ENCODE measurements at places on chromosomes 1 and 21.

DNA sequence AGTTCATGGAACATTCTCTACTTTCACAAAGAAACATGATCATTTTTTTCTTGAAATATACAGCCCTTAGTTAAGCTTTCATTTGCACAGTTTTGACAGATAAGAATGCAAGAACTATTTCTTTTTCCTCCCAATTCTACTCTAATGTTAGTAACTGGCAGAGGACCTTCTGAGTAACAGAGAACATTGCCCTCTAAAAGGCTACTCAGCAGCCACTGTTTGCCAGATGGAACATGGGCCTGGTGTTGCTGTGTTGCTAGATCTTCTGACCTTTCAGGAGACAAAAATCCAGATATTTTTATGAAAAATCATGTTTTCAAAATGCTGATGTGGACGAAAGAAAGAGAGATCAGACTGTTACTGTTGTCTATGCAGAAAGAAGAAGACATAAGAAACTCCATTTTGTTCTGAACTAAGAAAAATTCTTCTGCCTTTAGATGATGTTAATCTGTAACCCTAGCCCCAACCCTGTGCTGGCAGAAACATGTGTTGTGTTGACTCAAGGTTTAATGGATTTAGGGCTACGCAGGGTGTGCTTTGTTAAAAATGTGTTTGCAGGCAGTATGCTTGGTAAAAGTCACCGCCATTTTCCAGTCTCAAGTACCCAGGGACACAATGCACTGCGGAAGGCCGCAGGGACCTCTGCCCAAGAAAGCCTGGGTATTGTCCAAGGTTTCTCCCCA, 2.9 kb upstream of the PRDX6 start:
- DNase-seq, result no peak

DNA sequence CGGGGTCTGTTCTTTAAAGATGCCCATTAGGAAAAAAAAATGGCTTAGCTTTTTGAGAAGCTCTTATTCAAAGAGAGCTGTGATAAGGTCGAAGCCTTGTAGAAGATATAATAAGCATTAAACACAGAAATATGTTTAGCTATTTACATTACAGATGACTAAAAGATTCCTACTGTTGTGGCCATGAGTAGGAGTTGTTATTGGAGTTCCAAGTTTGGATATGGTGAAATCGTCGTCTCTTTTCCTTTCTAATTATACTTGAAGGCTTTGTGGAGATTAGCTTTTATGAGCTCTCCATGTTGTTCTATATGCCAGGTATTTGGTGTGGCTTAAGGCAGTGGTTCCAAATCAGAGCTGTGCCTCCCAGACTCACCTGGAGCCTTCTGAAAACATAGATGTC, 79.9 kb upstream of the LAMC2 start:
- DNase-seq, result no peak

DNA sequence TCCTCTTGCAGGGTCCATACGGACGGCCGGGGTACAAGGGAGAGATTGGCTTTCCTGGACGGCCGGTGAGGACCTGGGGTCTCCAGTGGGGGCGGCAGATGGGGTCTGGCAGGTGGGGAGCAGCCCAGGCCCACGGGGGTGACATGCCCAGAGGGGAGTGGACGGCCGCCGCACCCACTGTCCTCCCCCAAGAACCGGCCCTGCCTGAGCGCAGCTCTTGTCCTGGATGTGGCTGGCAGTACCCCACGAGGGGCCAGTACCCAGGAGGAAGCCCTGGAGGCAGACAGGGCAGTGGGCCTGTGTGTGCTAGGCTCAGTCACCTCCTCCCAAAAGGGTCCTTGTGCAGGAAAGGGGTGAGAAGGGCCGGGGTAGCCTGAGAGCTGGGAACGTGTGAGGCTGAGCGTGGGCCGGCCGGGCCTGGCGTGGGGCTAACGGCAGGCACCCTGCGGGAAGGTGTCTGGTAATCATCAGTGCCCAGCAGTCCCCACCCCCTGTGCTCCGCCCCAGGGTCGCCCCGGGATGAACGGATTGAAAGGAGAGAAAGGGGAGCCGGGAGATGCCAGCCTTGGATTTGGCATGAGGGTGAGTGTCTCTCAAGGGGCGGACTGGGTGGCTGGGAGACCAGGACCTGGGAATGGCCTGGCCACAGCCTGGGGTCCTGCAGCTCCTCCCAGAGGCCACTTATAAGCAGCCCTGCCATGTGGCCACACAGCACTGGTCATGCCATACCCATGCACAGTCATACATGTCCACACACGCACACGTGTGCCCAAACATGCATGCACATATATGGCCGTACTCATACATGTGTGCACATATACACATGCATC, 47.2 kb downstream of the SLC19A1 start:
- no peak for DNase-seq

GRCh38 chr1:46333300-46334029, 7.1 kb upstream of the NSUN4 start:
- DNase-seq, result no peak

DNA sequence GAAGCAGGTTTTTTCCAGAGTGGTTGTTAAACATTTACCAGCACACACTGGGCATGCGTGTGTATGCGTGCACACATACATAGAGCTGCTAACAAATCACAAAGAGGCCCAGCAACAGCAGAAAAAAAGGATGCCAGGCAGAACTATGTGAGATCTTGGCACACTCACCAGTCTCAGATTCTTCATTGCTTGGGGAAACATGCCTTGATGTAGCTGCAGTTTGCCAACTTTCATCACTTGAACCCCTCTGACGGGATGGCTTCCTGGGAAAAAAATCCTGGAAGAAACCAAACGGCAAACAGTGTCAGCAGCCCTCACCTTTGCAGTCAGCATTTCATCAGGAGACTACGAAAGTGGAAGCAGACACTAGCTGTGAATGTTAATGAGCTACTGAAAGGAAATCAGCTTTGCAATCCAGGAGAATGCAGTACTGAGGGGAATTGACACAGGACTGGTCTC, 609.1 kb downstream of the KIF26B start:
- no peak for DNase-seq

DNA sequence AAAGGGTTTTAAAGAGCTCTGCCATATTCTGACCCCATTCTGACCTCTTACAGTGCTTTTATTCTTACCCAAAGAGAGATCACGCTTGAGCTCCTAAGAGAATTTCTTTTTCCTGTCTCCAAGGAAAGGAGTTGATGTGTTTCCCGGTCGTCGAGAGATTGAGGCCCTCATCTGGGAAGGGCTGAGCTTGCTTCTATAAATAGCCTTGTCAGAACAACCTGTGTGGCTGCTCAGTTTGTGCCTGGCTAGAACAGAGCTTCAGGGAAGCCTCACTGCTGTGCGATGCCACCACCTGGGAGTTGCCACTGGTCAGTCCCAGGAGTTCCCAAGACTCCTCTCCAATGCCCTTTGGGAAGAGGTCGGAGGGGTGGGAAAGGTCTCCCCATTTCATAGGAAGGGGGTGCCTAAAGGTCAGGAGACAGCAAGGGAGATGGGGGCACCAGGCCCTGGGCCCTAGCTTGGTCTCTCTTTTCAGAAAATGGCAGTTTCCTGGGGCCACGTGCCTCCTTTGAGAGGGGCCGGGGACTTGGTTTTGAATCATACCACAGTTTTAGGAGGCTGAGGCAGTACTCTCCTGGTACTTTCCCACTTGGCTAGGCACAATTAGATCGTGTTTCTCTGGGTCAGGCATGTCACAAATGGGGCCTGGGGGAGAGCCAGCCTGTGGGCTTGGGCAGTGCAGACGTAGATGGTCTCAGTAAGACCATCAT, 52.1 kb downstream of the EIF2D start:
- DNase-seq, result no peak

- no peak for DNase-seq
Observed at GRCh38 chr1:96095849-96096612, 625.6 kb upstream of the PTBP2 start.

- DNase-seq, result no peak
Observed at GRCh38 chr21:34201001-34201400, 127.6 kb downstream of the MRPS6 start.

- no peak for DNase-seq
Observed at GRCh38 chr1:58809325-58810010, 25.6 kb upstream of the JUN start.

DNA sequence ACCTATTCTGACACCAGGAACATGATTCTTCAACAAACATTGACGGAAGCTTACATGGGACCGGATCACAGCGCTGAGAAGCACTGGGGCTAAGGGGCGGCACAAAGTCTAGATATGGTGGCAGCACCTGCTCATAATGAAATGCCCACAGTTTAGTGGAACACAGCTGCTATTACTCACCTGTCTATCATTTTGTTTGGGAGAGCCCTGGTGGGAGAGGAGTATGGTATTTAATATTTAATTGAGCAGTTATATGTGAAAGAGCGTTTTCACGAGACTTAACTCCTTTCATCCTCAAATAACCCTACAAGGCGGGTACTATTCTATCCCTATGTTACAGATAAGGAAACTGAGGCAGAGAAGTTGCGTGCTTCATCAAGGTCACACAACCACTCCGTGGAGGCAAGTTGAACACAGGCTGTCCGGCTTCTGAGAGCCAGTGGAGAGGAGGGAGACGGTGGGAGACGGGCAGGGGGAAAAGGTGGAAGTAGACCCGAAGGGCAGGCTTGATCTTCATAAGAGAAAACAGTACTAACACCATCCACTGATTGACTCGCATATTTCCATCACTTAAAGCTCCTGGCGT, 790 bp upstream of the TSNAX start:
- DNase-seq, result no peak

DNA sequence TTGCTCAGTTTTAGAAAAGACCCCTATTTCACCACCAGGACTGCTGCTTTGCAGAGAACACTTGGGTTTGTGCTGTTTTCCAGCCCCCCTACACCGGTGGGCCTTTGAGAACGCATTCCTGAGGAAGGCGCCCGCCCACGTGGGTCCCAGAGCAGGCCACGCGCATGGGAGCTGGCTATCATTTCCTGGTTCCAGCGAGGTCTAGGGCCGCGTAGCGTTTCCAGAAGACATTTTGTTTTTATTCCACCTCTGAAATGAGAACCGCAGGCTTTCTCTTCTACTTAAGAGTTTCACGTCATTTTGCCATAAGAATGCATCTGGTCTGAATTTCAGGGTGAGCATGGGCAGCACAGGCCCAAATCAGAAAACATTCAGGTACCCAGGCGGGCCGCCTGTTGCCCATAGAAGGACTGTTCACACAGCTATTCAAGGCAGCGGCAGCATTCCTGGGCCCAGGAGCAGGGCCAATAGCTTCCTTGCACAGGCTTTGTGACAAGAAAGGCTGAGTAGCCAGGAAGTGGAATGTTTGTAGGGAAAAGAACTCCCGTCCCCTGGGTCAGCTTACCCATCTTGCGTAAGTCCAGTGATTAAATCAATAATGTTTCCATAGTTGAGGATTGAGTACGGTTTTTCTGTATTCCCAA, 1.4 kb upstream of the KLHL21 start:
- no peak for DNase-seq

GRCh38 chr1:219324629-219325367, 151.1 kb downstream of the LYPLAL1 start:
- peak; percentile 30 for DNase-seq

- no peak for DNase-seq
Observed at GRCh38 chr1:24253571-24253970, 65.6 kb upstream of the GRHL3 start.

DNA sequence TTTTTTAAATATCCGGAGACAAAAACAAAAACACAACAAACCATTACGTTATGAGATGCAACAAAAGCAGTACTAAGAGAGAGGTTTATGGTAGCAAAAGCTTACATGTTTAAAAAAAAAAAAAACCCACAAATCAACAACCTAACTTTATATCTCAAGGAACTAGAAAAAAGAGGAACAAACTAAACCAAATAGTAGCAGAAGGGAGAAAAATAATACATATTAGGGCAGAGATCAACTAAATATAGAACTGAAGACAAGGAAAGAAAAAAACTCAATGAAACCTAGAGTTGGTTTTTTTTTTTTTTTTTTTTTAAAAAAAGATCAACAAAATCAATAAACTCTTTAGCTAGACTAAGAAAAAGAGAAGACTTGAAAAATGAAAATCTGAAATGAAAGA, 34.9 kb downstream of the ZNF644 start:
- DNase-seq, result no peak

DNA sequence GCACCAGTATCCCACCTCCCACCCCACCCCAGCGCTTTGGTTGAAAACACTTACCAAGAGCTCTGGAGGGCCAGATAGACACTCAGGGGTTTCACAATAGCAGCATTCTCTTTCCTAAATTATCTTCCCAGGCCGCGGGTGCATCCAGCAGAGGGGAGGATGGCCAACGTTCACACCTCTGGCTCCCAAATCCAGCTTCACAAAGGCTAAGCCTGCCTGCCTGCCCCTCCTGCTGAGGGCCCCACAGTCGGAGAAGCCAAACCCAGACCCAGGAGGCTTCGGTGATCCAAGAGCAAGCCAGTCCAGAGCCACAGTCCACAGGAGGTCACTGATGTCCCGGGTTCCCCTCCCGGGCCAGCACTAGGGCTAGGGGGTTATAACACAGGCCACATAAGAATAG, 231.9 kb downstream of the TRABD2B start:
- no peak for DNase-seq

DNA sequence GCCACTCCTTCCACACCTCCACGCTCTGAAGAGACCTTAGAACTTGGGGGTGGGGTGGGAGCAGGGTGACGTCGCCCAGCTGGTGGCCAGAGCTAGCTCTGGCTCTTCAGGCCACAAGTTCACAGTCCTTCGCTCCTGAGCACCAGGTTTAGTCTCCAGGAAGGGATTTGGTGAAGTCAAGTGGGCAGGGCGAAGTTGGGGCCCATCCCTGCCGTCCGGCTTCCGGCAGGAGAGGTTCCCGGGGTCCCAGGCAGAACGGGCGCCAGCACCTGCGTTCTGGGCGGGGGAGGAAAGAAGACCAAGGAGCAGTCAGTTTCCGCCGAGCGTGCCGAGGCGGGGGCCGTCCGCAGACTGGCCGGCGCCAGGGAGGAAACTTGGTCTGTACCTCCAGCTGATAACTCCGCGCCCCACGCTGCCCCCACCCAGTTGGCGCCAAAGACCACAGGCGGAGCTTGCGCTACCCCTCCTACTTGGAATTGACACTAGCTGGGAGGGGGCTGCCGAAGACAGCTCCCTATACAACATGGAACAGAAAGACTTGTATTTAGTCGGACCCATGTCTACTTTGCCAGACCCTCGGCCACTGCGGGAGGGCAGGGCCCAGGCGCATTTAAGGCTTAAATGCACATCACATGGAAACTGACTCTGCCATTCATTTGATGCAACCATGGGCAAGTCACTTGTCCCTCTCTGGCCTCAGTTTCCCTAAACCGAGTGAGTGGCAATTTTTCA, 995 bp downstream of the ID3 start:
- no peak for DNase-seq

GRCh38 chr1:219587801-219588561, 24.9 kb downstream of the ZC3H11B start:
- DNase-seq, result no peak

All from stimulated activated CD4-positive, alpha-beta T cell treated with anti-CD3 and anti-CD28 coated beads, Interleukin-12 subunit alpha, Interleukin-12 subunit beta, amount 100 ng/mL, for 48 hours (primary cell).